NCI-H2081 (cell line): ENCODE measurements at places on chromosomes 6 and 20.

DNA sequence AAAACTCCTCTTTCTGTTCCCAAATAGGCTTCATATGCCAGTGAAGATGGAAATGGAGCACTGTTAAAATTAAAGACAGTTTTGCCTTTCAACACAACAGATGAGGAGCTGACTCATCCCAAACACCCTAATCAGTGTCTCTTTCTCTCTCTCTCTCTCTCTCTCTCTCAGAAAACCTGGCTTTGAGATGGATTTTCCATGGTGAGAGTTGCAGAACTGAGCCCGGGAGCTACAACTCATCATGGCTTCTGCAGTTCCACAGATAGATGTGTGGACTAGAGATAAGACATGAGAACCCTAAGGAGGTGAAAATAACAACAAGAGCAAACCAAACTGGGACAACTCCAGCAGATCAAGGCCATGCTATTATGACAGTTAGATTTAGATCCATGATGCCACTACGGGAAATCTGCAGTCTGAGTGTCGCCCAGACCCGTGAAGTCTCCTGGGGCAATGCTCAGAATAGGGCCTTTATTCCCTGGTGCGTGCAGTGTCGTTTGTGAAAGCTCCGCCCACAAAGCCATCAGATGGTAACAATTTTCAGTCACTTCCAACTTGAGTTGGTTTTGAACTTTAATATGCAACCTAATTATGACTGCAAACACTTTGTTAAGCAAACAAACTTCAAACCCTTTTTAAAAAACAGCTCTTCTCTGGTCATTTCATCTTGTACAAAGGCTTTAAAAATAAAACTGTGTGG is 338.2 kb upstream of the PREP start:
- no peak for DNase-seq

- DNase-seq = no peak
These were observed 127.1 kb upstream of the ZNF184 start for GRCh38 chr6:27599859-27600532.

DNA sequence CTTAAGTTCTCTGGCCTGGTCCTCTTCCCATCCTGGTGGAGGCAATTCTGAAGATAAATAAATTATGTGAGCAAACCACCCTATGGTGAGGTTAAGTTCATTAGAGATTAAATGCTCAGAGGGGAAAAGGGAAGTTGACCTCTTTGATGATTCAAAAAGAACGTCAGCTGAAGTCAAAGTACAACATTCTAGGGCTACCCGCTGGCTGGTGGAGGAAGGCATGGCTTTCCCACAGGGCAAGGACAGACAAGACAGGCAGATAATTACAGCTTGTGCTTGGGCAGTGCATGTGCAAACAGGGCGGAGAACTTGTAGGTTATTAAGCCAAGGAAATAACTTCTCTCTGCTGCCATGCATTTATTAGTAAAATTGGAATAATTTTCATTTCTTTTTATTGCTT is 91.0 kb upstream of the SLC24A3 start:
- DNase-seq = no peak

GRCh38 chr6:140957386-140957785 is 1175.3 kb upstream of the GJE1 start:
- peak; percentile 71 for DNase-seq

DNA sequence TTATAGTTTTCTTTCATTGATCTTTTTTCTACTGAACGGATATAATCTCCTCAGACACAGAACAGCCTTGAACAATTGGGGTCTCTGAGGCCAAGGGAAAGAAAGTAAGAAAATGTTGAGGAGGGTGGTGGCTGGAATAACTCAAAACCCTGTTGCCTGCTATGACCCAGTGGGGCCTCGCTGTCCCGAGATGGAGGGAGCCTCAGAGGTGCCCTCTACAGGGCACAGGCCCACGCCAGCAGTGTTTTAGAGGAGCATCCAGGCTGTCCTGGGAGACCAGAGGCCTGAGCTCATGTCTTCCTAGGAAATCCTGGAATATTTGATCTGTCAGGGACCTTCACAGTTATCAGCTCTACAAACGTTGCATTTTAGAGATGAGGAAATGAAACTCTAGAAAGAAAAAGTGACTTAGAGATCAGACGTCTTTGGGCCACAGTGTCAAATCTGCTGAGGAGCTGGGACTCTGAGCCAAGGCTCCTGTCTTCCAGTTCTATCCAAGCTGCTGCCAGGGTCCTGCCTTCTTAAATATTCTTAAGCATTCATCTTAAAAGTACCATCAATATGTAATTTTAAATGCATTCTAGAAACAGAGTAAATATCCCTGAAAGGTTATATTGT is 26.3 kb downstream of the ALDH5A1 start:
- peak; percentile 18 for DNase-seq

GRCh38 chr6:84546427-84546914 is 217.9 kb downstream of the TBX18 start:
- DNase-seq = no peak

DNA sequence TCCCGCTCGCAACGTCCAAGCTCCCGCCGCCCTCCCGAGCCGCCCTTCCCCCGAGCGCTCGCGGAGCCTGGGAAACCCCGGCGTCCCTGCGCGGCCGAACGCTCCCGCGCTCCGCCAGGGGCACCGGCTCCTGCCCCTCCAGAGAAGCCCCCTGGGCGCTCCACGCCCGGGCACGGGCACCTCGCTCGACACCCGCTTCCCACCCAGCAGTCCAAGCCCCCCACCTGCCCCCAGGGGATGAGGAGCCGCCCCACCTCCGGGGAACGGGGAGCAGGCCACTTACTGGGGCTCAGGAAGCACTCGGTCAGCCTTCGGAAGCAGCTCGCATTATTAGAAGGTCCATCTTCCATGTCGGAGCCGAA is 1.4 kb downstream of the PDE10A start:
- DNase-seq = no peak

GRCh38 chr20:53897884-53898555 is 172.4 kb downstream of the BCAS1 start:
- DNase-seq = no peak

DNA sequence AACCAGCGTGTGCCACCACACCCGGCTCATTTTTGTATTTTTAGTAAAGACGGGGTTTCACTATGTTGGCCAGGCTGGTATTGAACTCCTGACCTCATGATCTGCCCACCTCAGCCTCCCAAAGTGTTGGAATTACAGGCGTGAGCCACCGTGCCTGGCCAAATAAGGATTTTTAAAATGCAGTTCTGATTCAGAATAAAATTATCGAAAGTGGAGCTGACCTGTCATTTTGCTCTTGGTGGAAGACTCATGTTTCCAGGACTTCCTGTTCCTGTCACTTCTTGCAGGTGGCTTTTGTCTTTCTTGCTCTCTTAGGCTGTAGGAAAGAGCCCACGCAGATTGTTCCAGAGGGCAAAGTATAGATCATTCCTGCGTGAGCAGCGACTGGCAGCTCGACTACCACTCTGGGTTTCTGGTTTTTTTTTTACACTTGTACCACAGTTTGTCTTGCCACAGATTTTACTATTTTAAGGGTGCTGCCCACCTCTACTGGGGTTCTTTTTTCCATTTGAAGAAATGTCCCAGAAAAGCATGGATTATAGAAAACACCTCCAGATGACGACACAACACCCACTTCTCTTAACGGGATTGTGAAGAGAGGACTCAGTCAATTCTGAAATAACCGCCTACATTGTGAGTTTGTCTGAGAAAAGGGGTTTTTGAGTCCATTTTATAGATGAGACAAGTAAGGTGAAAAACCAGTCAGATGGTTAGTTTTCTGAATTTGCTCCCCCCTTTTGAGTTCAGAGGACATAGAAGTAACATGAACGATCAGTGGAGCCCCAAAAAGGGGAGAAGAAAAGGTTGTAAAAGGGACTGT is 7.5 kb downstream of the JARID2 start:
- DNase-seq = no peak

DNA sequence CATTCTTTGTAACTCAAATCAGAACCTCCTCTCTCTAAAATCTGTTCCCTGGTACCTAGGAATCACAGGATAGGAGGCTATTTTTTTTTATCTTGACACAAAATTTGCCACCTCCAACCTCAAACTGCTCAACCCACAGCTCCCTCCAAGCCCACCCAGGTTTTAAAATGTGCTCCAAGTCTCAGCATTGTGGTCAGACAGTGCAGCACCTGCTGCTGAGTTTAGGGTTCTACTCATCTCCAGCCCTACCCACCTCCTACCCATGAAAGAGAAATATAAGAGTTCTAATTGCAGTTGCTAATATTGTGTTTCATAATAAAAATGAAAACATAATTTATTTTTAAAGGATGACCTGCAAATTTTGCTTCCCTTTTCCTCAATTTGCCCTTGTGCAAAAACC is 496.5 kb downstream of the MAFB start:
- DNase-seq = no peak

- no peak for DNase-seq
These were observed 199.3 kb downstream of the TENT5A start for GRCh38 chr6:81553216-81553615.

DNA sequence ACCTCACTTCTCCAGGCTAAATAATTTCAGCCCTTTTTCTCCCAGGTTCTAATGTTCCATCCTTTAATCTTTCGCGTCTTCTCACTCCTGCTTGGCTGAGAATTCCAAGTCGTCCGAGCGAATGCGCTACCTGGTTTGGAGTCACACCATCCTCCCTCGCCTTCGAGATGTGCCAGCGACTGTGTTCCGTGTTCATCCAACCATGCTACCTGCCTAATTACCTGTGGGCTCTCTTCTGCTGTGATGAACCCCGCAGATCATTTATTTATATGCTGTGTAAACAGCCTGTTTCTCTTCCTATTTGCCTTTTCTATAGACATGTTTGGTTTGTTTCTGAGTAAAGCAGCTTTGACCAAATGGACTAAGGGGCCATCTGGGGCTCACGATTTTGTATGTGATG is 83.5 kb upstream of the TMEM181 start:
- peak; percentile 54 for DNase-seq

DNA sequence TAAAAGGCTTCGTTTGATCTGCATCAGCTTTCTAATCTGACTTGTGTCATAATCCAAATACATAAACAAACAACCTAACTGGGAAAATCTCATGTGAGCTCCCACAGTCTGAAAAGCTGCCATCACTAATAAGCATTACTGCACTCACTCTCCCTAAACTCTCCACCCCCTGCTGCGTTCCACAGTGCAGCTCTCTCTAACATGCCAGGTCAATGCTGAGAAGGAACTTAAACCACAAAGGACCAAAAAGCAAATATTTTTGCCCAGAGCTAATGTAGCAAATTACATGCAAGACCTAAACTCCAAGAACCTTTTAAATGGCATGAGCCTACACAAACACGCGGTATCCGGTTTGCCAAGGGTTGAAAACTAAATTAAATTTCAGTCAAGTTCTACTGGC is 542.3 kb upstream of the JARID2 start:
- no peak for DNase-seq

DNA sequence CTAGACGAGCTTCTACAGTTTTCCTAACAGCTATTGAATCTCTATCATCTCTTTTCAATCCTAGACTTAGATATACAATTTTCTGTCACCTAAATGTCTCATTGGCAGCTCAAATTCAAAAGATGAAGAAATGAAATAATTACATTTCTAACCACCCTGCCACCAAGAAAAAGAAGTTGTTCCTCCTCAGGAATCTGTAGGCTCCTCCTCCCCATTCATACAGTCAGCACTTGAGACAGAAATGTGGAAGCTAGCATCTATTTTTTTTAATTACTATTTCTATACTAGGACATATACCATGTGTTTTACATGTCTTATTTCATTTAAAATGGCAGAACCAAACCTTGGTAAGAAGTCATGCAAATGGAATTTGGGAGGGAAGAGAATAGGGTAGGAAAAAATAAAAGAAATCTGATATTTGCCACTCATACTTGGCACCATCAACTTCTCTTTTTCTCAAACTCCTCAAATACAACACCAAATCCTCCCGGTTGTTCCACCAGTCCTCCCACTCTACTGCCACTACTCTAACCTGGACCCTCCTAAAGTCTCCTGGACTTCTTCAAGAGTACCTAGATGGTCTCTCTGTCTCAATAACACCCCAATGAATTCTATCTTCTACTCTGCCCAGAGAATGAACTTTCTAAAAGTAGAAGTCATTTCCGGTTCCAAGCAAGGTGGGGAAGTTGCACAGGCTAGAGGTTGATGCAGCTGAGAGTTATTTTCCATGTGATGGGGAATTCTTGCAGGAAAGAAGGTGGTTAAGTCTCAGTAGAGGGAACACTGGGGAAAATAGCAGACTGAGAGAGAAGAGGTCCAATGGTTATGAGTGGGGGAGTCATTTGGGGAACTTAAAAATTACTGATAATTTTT is 54.1 kb downstream of the ATXN1 start:
- DNase-seq = no peak

- no peak for DNase-seq
These were observed 33.3 kb downstream of the ITCH start for GRCh38 chr20:34396408-34396807.

DNA sequence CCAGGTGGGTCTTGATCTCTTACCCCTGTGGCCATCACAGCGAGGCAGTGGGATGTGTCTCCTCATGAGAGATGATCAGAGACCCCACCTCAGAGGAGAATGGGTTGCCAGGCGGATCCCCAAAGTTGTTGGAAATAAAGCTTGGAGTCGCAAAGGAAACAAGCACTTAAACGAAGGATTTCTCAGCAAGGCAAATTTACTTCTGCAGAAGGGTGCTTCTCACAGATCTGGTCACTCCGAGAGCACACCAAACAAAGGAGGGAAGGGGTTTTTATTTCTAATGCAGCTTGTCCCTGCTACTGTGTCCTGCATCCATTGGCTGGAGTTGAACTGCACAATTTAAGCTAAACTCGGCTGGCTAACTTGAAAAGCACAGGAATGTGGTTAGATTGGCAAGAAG is 466.6 kb upstream of the EYS start:
- no peak for DNase-seq

GRCh38 chr6:129686941-129687627 is 22.9 kb downstream of the ARHGAP18 start:
- no peak for DNase-seq

DNA sequence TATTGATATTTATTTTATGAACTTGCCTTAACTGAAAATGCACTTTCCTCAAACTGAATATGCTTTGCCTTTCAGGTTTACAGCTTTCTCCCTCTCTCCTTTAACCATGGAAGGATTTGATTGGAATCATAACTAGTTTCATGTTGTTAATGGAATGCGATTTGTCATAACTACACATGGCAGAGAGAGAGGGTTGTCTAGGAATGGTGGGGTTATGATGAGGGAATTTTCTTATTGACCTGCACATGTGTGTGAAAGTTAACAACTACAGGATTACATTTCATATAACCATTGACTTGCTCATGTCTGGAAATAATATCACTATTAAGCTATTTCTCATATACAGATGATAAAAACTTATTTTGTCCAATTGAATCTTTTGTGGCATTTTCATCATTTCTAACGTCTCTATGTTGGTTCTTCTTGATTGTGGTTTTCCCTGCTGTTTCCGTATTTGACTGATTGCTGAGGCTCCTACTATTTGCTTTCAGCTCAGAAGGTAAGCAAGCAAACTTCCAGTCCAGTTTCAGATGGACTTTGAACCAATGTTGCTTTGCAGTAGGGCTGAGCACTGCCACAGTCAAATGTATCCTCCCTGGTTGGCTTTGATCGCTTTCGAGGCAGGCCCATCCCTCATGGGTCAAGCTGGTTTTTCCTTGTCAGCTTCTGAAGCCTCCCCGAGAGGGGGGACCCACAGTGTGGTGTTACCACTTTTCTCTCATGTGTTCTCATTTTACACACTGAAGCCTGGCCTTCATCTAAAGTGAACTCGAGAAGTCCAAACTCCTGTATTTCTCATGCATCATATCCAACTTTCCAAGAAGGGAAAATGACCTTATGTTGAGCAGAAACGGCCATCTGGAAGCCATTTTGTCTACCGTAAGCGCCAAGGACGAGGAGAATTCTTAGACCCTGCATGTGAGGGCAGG is 7.6 kb upstream of the CCN2 start:
- DNase-seq = no peak

- DNase-seq = no peak
These were observed 106.9 kb downstream of the IPCEF1 start for GRCh38 chr6:154249499-154250298.
